Dorsolateral prefrontal cortex (tissue), 122 donors: ENCODE measurements at places on chromosomes 2 and 18.

- DNase-seq: no peak
Measured at GRCh38 chr2:136281281-136282114, 163.5 kb upstream of the CXCR4 start.

- no peak for DNase-seq
Measured at GRCh38 chr2:171169333-171169732, 8.6 kb upstream of the TLK1 start.

DNA sequence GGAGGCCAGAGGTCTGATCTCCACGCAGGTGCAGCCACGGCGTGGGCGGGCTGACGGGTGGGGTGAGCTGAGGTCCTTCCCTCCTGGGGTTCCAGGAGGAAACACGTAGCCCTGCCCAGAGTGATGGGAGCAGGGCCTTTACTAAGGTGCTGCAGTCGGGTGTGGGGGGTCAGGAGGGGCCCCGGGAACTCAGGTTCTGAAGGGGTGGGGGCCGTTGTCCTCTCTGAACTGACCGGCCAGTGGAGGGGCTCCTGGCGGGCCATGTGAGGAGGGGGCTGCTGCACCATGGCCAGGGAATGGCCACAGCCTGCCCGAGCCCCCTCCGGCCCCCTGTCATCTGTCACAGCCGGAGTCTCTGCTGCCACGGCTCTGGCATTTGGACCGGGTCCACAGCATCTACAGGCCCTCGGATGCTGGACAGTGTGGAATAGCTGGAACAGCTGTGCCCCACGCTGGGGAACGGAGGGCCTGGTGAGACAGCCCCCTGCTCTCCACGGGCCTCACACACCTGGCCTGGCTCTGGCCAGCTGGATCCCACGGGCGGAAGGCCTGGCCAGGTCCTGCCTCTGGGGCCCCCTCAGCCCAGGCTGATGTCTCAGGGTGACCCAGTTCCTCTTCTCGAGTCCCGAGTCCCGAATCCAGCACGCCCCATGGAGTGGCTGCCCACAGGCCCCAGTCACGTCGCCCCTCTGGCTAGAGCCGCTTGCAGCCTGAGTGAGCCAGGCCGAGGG is 145.6 kb upstream of the GPC1 start:
- DNase-seq: no peak

DNA sequence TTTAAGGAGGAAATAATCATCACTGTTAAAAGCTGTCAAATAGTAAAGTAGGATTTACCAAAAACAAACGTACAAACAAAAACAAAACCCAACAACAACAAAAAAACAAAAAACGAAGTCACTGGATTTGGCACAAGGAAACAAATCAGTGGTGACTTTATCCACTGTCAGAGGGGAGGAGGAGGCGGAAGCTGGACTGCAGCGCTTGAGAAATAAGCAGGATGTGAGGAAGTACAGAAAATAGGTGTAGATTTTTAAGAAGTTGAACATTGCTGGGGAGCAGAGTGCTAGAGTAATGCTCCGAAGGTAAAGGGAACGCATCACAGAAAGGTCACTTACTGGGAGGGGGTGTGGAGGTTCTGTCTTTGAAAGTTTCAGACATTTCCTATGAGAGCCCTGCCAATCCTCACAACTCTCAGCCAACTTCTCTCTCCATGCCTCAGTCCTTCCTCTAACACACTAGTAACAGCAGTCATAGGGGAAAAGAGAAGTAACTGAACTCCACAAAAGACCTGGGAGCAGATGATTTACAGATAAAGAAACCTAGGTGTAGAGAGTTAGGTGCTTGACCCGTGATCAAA is 220.2 kb upstream of the SMAD7 start:
- no peak for DNase-seq

DNA sequence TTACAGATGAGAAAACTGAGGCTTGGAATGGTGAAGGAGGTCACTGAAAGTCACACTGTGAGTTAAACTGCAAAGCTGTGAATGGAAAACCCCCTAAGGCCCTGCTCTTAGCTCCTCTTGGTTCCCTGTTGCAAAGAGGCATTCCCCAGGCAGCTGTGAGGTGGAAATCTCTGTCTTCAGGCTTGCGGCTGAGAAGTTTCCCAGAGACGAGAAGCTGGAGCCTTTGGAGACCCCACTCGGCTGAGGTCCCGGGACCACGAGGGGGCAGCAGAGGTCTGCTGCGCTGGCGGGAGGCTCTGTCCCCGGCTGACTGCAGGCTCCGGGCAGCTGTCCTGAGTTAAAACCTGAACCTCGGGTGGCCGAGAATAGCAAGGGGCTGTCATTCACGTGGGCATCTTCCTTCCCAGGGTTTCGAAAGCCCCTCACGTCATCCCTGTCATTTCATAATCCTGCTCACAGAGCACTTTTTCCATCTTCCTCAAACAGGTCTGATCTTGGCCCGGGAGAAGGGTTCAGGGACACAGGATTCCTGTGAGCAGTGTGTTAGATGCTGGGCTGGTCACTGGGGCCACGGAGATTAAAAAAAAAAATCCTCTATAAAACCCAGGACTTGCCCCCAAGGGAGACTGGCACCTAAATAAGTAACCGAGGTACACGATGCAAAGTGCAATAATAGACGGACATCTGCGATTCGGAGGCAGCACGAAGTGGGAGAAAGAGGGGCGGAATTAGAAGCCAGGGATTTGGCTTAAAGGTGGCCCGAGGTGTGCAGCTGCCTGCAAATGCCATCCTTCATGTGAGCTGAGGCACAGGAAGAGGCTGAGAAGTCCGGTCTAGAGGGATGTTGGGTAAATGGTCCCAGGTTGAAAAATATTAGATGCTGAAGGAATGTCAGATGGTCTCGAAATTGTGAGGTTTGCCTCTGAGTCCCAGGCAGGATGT is 24.6 kb upstream of the ATOH8 start:
- DNase-seq: peak; percentile 90

- DNase-seq: peak; percentile 68
Measured at GRCh38 chr2:47309952-47310800, 92.8 kb upstream of the MSH2 start.

GRCh38 chr2:129252781-129253460 is 726.5 kb upstream of the RAB6C start:
- no peak for DNase-seq
